ENCODE measurements at places on chromosomes 16 and 17. TPM values are rescaled to one million over a fixed set of nuclear protein-coding genes. Genes with fewer than 3 reads are reported as not detected.

CD300E gene
- total RNA-seq, result not detected

CA4 gene
- not detected for total RNA-seq

LGALS9C gene
- not detected for total RNA-seq

RNF157 gene
- 23.3 TPM for total RNA-seq

TEKT5 gene
- 1.1 TPM for total RNA-seq

CACNA1G gene
- total RNA-seq, result not detected

CLEC18B gene
- total RNA-seq, result 0.62 TPM

KRTAP2-2 gene
- not detected for total RNA-seq

STH gene
- total RNA-seq, result not detected

HID1 gene
- not detected for total RNA-seq

CLN3 gene
- 29.1 TPM for total RNA-seq

CIBAR2 gene
- not detected for total RNA-seq

CCDC92B gene
- not detected for total RNA-seq

SLC2A4 gene
- total RNA-seq, result 0.34 TPM
